ENCODE measurements at places on chromosomes 5 and 9.

GRCh38 chr5:39197556-39197955 lies 21.8 kb downstream of the FYB1 start:
- DNase-seq, result peak; percentile 61

GRCh38 chr9:94084314-94084713 lies at the start of gene PTPDC1:
PTPDC1 (plus strand) TSS chr9:94084464; CDS start chr9:94084531, 67 bp downstream.
- DNase-seq, result no peak

GRCh38 chr9:14311171-14311949 lies 2.6 kb downstream of the NFIB start:
- no peak for DNase-seq

GRCh38 chr5:96374653-96375052 lies 58.4 kb downstream of the PCSK1 start:
- peak; percentile 12 for DNase-seq

DNA sequence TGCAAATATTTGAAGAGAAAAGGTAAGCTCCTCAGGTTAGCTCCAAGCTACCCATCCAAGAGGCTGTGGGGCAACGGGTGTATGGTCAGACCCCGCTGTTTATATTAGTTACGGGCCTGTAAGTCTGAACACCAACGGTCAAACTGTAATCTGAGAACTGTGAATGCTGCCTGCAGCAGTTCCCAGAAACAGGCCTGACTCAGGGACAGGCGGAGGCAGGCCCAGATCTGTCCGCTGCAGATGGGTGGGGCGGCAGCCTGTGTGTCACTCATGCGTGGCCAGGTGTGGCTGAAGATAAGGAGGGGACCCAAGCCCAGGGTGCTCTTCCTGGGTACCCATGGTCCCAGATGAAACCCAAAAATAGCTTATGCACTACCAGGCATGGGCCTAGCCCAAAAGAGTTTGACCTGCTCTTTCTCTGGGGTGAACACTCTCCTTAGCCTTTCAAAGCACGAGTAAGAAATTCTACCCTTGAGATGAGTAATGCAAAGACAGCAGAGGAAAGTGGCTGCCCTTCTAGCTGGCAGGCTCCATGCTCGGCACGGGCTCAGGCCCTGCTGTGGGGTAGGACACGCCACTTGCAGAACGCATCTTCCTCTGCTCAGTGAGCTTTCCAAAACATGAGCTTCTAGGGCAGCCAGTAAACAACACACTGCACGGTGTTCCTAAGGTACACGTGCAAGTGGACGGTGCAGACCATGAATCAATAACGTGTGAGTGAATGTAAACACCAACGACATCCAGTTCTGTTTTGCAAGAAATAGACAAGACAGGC lies 9.1 kb downstream of the UBAC1 start:
- DNase-seq, result no peak

GRCh38 chr5:11191673-11192072 lies 430.6 kb upstream of the DAP start:
- DNase-seq, result no peak

DNA sequence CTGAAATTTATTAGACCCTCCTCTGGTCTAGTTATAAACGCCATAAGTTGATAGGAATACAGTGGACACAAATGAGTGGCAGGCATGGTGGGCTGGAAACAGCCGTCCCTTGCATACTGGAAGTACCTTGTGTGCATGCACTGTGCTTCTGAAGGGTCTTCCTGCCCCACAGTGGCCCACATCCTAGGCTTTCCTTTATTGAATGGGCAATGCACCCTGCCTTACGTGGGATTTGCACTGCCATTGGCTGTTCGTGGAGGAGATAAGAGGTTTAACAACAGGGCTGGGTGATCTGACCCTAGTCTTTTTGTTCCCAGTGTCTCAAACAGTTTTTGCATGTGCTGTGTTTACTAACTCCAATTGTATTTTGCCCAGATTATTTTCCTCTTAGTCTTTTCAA lies 480.8 kb downstream of the GADD45G start:
- DNase-seq, result no peak

Measured in CD4-positive, alpha-beta T cell treated with Interleukin-1 beta for 1 hour (primary cell).